Suppressor macrophage treated with lipopolysaccharide for 1 hour (primary cell): ENCODE measurements at places on chromosomes 16 and 17.

DNA sequence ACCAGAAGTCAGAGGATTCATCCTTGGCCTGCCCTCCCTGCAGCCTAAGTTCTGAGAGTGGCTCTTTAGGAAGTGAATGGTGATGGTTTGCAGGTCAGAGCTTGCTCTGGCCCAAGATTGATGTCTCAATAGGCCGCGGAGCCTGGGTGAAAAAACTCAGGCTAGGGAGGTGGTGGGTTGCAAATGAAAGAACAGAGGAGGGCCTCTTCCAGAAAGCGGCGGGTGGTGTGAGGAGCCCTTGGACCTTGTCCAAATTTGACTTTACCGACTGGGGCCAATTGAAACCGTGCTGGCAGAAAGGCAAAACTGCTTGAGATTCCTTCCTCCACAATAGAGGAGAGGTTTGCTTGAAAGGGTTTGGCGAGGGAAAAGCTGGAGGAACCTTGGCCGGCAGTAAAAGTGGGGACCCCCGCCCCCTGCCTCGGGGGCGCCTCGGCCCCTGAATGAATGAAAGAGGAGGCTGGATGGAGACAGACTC lies 331.3 kb downstream of the SEC14L1 start:
- DNase-seq = no peak

GRCh38 chr16:25916037-25916436 lies 224.3 kb downstream of the HS3ST4 start:
- no peak for DNase-seq

DNA sequence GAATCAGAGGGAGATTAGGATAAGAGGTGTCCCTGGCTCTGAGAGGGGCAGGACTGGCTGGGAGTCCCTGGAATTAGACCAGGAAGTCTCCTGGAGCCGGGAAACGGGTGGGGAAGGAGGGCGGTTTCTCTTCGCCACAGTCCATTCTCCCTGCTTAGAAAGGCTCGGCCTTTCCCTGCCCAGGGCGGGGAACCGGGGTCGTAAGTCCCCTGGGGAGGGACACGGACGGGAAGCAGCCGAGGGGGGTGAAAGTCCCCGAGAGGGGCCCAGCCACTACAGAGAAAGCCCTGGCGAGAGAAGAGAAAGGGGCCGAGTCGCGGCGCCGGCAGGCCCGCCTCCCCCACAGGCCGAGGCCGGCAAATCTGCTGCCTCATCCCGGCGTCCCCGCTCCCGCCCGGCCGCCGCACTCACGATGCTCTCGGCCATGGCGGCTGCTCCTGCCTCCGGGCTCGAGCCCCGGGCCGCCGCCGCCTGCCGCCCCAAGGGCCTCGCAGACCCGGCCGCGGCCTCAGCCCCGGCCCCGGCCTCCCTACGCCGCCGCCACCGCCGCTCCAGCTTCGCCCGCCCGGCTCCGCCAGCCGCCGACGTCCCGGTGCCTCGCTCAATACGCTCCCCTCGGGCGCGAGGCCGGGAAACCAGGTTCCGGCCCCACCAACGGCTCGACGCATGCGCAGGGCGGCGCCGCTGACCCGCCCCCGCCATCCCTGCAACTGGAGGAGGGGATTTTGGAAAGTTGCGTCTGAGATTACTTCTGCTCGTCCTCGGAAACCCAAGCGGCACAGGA lies at the start of the genes NPLOC4 and TSPAN10:
Gene NPLOC4 (minus strand): TSS at position 608 of the 784 bp plus-strand sequence. CDS start 182 bp downstream, at position 426.
Gene TSPAN10 (plus strand): TSS at position 692 of the 784 bp plus-strand sequence. CDS start 5,217 bp downstream, outside the sequence.
- DNase-seq = peak; percentile 98

GRCh38 chr17:76405967-76406647 lies 21.7 kb downstream of the SPHK1 start:
- peak; percentile 76 for DNase-seq

- DNase-seq = peak; percentile 87
Observed at GRCh38 chr16:4290236-4290830, 17.5 kb upstream of the TFAP4 start.

GRCh38 chr17:4635823-4636375 lies 5.6 kb downstream of the ALOX15 start:
- DNase-seq = peak; percentile 70

- no peak for DNase-seq
Observed at GRCh38 chr16:78069913-78070312, 29.5 kb upstream of the WWOX start.

GRCh38 chr17:48297825-48298224 lies 132.2 kb downstream of the SKAP1 start:
- no peak for DNase-seq

GRCh38 chr17:20103454-20104446 lies 94.6 kb downstream of the SPECC1 start:
- DNase-seq = no peak

DNA sequence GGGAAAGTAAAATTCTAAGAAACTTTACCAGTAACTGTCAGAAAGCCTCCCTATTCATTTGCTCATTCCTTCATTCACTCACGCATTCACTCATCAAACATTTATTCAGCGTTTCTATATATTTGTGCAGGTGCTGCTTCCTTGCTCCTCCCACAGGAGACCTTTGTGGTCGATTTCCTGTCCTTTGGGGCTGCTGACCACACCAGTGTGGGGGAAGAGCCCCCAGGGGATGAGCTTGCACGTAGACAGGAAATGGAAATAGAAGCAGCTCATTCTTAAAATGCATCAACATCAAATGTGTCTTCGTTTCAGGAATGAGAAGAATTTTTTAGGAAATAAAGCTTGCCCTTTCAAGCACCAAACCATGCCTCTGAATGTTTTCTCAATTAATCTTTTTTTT lies 9.6 kb downstream of the PIK3R6 start:
- DNase-seq = no peak

- no peak for DNase-seq
Observed at GRCh38 chr17:22669721-22670120, 977.4 kb downstream of the KCNJ18 start.

- no peak for DNase-seq
Observed at GRCh38 chr16:27769561-27770255, 219.8 kb downstream of the KATNIP start.

- DNase-seq = no peak
Observed at GRCh38 chr16:86046667-86047270, 147.8 kb downstream of the IRF8 start.

GRCh38 chr16:67608364-67608763 lies 36.6 kb upstream of the CARMIL2 start:
- peak; percentile 12 for DNase-seq

- DNase-seq = no peak
Observed at GRCh38 chr17:13073018-13073417, 55.2 kb upstream of the ELAC2 start.

DNA sequence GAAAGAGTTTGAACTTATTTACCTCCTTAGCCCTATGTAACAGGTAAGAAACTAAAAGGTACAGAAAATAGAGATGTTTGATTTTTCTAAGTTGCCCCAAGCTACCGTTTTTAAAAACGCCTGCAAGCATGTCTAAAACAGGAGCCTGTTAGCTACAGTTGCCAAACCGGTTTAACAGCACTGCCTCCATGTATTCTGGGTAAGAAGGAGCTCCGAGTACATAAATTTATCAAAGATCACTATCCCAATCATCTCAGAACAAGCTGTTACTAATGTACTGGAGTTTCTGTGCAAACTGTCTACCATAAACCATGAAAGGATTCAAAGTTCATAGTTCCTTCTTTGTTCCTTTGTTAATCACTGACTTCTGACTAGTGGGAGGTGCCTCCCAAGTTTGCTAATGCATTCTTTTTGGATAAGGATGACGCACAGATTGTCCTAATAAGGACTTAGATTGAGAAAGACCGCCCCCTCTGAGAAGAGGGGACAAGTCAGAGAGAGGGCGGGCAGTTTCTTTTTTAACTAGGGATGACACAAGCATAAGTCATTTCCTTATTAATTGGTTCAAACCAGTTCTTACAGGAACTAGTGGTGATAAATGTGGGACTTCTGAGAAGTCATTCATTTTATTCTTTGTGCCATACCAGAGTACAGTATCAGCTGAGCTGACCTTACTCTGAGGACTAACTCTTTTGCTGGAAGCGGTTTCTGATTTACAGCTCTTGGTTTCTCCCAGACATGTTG lies 55.3 kb downstream of the TUBD1 start:
- peak; percentile 95 for DNase-seq

- no peak for DNase-seq
Observed at GRCh38 chr16:58019866-58020538, 5.6 kb upstream of the MMP15 start.

GRCh38 chr16:19419698-19420075 lies 2.0 kb downstream of the TMC5 start:
- DNase-seq = no peak

DNA sequence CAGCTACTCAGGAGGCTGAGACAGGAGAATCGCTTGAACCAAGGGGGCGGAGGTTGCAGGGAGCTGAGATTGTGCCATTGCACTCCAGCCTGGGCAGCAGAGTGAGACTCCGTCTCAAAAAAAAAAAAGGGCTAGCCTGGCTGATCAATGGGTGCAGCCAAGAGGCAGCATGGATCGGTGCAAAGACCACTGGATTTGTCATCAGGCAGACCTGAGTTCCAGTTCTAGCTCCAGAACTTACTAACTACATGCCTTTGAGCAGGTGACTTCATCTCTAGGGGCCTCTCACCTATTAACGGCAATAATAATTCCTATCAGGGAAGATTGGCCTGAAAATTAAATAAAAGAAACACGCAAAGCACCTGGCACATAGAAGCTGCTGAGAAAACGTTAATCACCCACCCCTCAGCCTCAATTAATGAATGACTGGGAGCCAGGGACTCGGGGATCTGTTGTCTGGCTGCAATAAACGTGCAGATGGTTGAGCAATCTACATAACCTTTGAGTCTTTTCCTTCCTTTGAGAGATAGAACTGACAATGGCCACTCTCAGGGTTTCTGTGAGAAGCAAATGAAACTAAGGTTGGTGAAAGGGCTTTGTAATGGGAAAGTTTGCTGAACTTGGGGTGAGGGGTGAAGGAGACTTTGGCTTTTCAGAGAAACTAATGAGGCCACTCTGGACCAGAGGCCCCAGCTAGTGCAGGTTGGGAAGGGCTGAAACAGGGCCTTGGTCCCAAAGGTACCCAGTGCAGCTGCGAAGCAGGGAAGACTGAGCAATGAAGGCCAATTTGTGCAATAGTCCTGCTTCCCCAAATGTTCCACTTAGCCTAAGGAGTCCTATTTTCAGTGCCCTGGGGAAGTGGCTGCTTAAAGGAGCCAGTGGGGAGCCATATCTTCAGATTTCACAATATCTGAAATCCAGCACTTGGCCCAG lies 7.6 kb downstream of the SEZ6L2 start:
- peak; percentile 73 for DNase-seq

GRCh38 chr16:73285436-73286201 lies 237.7 kb upstream of the ZFHX3 start:
- no peak for DNase-seq

GRCh38 chr17:1164935-1165556 lies 14.7 kb downstream of the ABR start:
- DNase-seq = peak; percentile 48

- DNase-seq = no peak
Observed at GRCh38 chr16:3009568-3010390, 2.9 kb upstream of the CLDN9 start.

DNA sequence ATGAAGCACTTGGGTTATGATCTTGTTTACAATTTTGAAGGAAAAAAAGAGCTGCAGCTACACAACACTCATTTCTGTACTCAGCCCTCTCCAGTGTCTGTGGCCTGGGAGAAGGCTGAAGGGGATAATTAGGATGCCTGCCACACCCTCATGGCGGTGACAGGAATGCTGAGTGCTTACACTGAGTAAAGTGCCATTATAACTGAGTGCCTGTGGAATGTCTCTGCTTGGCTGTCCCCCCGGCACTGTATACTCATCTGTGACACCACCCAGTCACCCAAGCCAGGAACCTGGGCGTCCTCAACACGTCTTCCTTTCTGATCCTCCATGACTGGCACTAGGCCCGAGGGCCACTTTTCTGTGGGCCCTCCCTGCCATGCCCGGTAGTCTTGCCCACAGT lies 3.5 kb upstream of the MRPL38 start:
- no peak for DNase-seq

- no peak for DNase-seq
Observed at GRCh38 chr16:86195863-86196630, 297.1 kb downstream of the IRF8 start.

- no peak for DNase-seq
Observed at GRCh38 chr16:71351558-71351901, 7.0 kb upstream of the CALB2 start.

DNA sequence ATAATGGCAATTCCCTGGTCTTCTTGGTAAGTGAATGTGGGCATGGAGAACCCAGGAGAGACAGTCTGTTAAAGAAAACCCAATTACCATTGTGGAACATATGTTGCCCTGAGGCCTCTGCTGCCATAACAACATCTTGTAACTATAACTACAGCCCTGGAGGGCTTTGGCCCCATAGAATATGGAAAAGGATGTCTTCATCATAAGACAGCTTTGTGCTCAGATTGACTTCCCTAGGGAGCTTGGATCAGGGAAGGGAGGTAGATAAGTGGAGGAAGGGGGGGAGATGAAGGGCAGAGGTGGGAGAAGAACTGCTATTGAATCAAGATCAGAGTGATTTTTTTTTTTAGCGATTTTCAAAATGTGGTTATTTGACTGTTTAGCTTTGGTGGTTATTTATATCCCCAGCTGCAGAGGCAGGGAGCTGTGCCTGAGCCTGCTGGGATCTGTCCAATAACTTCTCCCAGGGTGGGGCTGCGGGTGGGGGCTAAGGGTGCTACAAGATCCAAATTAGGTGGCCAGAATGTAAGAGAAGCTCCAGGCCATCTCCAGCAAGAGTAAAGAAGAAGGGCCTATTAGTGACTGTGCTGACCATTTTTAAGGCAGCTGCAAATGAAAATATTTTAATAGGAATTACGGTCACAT lies 5.3 kb upstream of the KAT7 start:
- DNase-seq = no peak

DNA sequence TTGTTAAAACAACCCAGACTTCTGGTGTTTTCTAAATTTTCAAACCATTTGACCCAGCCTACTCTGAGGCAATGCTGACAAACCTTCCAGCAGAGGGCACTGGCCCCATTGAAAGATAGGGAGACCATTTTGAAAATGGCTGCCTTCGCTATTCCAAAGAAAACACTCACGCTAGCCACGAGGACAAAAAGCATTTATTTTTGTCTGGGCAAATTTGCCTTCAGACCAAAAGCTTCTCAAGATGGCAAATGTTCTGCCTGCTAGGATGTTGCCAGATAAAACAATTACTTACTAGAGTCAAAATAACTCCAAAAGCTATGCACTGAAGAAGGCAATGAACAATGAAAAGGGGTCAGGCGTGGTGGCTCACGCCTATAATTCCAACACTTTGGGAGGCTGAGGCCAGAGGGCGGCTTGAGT lies 296.7 kb upstream of the IRX5 start:
- peak; percentile 16 for DNase-seq

DNA sequence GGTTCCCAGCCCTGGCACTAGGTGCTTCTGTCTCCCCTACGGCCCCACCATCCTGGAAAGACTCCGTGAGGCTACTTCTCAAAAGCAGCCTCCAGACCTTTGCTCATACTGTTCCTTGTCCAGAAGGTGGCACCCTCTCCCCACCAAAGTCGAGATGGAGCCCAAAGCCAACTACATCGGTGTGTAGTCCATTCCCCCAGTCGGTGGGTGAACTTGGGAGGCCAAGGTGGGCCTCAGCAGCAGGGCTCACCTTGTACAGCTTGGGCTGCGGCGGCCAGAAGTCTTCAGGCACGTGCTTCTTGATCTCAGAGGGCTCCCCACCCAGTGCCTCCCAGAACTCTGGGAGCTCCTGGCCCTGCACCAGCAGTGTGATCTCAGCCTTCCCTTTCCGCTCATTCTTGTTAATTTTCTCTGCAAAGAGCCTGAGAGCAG lies 10.2 kb downstream of the FLII start:
- DNase-seq = peak; percentile 71

GRCh38 chr17:5598457-5598856 lies 14.1 kb upstream of the NLRP1 start:
- DNase-seq = no peak
